ENCODE measurements at places on chromosomes 5 and 9.

DNA sequence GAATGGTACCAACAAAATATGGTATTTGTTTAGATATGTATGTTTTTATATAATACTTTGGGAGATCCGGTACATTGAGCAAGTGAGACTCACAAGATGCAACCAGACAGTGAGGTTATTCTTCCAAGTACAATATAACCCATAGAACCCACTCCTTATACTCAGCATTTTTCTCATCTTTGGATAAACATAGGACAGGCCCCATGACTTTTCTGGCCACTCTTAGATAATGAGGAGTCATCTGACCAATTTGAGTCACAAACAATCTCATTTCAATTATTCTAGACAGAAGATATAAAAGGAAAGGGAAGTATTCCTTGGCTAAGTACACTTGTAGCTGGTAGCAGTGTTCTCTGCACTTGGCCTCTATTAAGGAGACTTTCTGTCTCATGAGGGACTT, 150.2 kb downstream of the SGCD start:
- no peak for DNase-seq

DNA sequence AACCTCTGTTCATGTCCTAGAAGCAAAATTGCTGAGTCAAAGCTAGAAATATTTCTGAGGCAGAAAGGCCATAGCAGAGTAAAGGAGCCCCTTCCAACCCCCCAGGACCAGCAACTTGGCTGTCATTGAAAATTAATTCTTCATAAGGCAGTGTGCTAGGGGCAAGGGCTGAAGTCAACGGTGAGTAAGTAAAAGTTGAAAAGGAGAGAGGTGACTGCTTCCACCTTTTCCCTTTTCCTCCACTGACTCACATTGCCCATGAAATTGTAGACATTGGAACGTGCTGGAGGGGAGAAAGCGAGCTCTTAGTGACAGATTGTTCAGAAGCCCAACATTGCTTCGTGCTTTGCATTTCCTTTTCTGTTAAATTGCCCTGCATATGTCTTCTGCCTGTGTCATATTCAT, 19.1 kb downstream of the GLRA1 start:
- no peak for DNase-seq

DNA sequence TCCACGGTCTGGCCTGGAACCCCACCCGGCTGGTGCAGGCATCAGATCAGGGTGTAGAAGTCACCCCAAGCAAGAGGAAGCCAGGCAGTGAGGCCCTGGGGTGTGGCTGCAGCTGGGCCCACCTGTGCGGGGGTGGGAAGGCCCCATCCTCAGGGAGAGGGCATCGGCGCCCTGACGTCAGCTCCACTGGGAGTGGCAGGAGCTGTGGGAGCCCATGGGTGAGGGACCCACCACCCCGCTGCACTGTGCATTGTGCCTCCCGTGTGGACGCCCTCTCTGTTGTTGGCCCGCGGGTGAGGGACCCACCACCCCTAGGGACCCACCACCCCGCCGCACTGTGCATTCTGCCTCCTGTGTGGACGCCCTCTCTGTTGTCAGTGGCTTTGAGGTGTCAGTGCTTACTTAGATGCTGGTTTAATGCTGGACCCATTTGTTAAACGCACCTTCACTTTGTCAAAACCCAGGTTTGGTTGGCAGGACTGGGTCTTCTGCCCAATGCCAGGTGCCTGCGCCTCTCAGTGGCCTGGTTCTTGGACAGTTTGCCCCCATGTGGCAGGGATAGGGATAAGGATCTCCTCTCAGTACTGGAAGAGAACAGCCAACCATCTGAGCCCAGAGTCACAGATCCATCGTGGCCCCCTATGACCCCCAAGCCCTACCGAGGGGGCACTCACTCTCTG, 6.9 kb upstream of the EXOC3 start:
- no peak for DNase-seq

DNA sequence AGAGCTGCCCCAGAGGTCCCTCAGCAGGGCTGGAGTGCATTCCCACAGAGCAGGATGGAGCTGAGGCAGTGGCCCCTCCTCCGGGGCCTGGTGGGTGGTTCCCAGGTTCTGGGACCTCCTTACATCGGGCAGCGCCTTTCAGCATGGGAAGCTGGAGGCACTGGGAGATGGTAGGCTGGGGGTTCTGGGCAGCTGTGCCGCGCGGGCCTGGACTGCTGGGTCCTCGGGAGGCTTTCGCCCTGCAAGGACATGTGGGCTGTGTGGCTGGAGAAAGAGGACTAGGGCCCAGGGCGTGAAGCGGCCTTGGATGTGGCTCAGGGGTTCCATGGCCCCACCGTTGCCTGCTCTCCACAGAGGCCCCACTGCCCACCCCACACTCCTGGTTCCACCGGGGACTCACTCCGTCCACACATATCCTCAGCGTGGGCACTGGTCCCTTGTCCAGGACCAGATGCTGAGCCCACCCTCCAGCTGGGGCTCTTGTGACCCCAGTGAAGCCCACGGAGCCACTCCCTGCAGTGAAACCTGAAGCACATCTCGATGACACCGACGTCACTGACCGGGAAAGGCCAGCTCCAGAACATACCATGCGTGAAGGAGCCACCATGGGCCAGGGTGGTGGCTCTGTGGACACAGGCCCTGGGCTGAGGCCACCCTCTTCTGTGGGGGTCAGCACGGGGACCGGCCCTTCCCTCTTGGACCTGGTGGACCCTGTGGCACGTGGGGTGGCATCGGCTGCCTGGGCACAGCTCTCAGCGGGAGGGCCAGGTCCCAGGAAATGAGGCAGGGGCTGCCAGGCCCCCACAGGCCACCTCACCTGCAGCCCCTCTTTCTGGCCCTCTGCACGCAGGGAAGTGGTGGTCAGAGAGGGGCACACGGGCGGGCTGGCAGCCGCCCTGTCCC, 31.5 kb upstream of the NKD2 start:
- DNase-seq, result no peak

GRCh38 chr5:165228184-165228583, 1722.8 kb downstream of the MAT2B start:
- DNase-seq, result no peak

- DNase-seq, result peak; percentile 30
Observed at GRCh38 chr9:83583151-83584014, 39.6 kb upstream of the IDNK start.

DNA sequence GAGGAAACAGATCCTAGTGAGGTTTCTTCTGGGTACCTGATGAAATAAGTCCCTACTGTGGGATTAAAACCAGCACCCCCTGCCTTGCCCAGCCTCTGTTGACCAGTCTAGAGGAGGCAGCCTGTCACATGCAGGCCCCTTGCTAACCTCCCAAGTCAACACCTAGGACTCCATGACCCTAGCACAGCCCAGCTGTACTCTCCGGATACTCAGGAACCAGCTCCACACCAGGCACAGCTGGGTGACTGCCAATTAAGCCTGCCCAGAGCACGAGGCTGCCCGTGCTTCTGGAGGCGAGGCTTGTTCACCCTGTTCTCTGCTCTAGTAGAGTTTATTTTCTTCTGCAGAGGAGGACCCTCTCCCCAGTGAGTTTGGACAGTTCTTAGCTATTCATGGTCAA, 92.5 kb downstream of the SNX24 start:
- DNase-seq, result no peak

DNA sequence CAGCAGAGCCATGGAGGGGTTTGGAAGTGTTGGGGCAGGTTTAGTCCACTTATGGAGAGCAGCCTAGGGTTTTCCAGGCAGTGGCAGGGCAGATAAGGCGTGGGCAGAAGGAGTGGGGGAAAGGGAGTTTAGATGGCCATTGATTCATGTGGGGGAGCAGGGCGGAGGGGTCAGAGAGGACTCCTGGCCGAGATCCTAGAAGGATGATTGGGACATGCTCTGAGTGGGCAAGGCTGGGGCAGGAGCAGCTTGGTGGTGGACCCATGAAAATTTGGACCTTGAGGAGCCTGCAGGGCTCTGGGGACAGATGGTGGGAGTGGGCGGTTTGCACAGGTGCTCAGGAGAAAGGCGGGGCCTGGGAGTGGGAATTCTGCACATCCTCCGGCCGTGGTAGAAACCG, 18.1 kb upstream of the TOR2A start:
- DNase-seq, result no peak

- DNase-seq, result no peak
Observed at GRCh38 chr9:28155671-28156070, 582.4 kb upstream of the C9orf72 start.

DNA sequence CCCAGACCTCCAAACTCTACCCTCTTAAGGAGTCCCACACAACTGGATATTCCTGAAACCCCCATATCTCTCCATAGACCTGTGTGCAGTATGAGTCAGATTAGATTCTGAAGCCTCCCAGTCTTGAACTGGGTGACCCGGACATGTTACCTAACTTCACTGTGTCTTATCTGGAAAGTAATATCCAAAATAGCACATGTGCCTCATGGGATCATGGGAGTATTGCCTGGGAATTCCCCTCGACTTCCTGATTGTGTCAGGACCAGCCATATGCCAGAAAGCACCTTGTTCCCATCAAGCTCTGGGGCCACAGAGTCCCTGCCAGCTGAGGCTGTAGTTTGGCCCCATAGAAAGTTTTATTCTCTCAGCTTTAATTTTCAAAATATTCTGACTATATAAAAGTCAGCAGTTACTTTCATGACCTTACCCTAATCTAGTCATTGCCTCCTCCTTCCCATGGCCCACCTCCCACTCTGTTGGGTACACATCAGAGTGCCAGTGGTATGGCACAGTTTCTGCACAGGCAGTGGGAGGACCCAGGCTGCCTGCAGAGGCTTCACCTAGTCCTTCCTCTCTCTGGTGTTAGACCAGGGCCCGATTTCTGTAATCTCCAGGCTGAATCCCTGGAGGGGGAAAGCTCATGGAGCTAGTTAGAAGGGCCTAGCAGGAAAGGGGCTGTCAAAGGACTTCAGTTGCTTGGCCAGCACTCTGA, 19.5 kb upstream of the B4GALT1 start:
- DNase-seq, result no peak

DNA sequence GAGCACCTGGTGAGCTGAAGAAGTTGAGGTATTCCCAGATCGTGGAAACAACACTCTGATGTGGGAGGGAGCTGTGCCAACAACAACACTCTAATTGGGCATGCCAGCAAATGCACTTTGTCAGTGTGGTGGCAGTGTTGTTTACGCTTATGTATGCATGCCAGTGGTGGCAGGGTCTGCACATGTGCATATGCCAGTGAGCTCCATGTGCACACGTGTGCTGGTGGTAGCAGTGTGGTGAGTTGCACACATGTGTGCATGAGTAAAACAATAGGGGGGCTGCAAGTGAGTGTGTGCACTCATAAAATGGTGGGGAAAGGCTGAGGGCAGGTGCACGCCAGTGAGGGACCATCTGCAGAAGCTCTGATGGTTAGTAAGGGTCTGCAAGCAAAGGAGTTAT, 134.2 kb downstream of the DMRTA1 start:
- DNase-seq, result no peak

- no peak for DNase-seq
Observed at GRCh38 chr9:16455842-16456241, 414.6 kb downstream of the BNC2 start.

DNA sequence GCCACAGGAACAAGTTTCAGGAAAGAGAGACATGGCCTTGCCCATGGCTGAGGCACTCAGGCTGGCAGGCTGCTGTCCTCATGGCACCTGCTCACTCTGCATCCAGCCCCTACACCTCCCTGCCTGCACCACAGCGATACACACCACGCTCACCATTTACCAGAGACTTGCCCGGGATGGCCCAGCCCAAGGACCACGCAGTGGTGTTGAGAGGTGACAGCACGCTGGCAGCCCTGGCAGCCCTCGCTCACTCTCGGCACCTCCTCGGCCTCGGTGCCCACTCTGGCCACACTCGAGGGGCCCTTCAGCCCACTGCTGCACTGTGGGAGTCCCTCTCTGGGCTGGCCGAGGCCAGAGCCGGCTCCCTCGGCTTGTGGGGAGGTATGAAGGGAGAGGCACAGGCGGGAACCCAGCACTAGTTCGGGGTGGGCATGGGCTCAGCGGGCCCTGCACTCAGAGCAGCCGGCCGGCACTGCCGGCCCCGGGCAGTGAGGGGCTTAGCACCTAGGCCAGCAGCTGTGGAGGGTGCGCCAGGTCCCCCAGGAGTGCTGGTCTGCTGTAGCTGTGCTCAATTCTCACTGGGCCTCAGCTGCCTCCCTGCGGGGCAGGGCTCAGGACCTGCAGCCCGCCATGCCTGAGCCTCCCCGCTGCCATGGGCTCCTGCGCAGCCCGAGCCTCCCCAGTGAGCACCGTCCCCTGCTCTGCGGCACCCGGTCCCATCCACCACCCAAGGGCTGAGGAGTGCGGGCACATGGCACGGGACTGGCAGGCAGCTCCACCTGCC, 20.3 kb downstream of the ZDHHC11B start:
- DNase-seq, result no peak

DNA sequence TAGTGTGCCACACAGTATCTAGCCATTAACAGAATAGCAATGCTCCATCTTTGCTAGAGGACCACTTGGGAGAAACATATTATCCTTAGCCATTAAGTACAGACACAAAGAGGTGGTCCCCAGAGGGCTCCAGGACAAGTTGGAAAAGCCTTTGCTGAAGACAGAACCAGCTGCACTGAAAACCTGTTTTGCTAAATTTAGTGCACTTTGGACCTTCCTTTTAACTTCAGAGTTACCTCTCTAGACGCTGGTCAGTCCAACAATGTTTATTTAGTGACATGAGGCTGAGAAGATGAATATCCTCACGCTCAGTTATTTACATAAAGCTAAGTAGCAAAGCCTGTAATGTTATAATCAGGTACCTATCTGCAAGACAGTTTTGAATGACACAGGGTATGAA, 265.0 kb upstream of the ZNF608 start:
- no peak for DNase-seq

DNA sequence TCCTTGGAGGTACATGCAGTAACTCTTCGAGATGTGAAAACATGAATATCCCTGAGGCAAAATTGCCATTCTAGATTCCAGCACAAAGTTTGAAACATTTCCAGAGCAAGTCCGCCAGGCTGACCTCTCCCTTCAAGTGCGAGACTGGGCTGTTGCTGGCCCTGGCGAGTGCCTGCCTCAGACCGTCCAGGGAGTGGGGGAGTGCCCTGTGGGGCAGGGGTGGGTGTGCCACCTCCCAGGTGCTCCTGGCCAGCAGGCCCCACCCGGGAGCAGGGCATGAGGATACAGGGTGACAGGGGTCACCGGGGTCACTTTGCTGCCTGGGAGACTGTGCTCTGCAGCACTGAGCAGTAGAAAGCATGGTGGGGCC, 199.9 kb downstream of the AOPEP start:
- DNase-seq, result no peak

- DNase-seq, result no peak
Observed at GRCh38 chr9:133282464-133283238, 7.7 kb upstream of the ABO start.

- DNase-seq, result no peak
Observed at GRCh38 chr5:141832131-141832530, 46.1 kb downstream of the PCDH1 start.

- no peak for DNase-seq
Observed at GRCh38 chr9:99366621-99367020, 144.5 kb downstream of the SEC61B start.

DNA sequence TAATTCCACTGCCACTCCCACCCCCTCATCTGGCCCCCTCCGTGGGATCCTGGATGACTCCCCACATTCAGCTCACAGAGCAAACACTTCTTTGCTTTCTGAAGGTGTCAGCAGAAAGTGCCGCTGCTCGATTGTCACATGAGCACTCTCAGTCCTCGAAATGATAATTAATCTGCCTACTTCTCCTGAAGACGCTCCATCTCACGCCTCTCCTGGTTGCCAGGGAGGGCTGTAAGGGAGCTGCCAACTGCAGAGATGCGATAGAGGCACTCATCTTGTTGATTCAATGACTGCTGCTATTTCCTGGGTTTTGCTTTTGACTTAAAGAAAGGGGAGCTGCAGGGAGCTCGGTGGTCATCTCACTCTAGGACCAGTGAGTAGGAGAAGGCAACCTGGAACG, 206.5 kb downstream of the DAB2IP start:
- DNase-seq, result no peak

Measured in CD4-positive, alpha-beta T cell treated with Interleukin-4 for 1 hour (primary cell).